ENCODE measurements at places on chromosomes 2 and 18.

- no peak for DNase-seq
Observed at GRCh38 chr18:12256951-12257350, 2.8 kb downstream of the CIDEA start.

GRCh38 chr18:72799106-72799505, 68.7 kb downstream of the NETO1 start:
- no peak for DNase-seq

- no peak for DNase-seq
Observed at GRCh38 chr2:114488841-114489530, 46.5 kb downstream of the DPP10 start.

DNA sequence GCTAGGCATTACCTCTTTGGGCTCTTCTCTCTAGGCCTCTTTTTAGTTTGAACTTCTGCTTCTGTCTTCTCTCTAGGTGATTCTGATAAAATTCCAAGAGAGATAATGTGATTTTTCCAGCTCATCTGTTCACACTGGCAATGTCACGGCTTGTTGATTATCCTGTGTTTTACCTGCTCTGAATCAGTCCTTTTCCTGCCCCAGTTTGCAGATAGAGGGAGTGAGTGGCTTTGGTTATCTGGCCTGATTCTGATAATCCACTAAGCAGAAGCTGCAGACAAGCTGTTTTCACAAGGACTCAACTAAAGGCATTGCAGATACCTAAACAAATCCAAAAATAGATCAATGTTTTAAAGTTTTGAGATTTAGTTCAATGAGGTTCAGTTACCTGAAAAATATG, 111.9 kb downstream of the DCC start:
- DNase-seq, result no peak

DNA sequence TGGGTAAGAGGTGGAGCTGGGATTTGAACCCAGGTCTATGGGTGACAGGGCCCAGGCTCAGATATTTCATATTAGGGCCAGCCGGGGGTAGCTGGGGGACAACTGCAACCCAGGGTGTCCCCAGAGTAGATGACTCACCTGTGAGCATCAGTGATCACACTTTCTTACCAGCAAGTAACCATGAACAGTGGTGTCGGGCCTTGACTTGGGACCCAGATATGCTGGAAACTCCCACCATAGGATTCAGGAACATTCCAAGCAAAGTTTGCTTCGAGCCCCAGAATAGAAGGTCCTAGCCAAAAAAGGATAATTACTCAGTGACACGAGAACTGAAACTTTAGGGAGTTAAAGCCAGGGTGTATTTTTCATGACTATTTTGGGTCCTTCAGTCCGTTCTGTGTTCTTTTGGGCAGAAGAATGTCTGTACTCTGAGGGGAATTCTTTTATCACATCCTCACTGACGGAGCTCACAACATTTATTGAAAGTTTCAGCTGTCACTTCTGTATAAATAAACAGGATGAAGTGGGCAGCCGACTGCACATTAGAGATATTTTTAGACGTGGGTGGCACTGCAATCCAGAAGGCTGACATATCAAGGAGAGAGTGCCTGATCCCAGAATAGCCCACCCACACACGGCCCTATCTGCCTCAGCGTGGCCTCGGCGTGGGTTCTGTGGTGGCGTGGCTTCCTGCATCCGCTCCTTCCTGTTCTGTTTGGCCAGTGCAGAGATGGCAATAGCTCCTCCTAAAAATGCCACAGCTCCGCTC, 45.6 kb downstream of the RAMP1 start:
- DNase-seq, result no peak

GRCh38 chr18:48252525-48252924, 156.7 kb downstream of the ZBTB7C start:
- no peak for DNase-seq

- DNase-seq, result peak; percentile 95
Observed at GRCh38 chr18:34493099-34493544, 217.0 kb upstream of the DTNA start.

GRCh38 chr2:234259440-234259839, 208.9 kb downstream of the SPP2 start:
- DNase-seq, result no peak

DNA sequence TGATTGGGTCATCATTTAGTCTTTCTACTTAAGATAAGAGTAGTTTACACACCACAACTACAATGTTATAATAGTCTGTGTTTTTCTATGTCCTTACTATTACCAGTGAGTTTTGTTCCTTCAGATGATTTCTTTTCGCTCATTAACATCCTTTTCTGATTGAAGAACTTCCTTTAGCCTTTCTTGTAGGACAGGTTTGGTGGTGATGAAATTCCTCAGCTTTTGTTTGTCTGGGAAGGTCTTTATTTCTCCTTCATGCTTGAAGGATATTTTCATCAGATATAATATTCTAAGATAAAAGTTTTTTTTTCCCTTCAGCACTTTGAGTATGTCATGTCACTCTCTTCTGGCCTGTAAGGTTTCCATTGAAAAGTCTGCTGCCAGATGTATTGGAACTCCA, 38.0 kb upstream of the SLC16A14 start:
- DNase-seq, result no peak

GRCh38 chr2:88099798-88100488, 27.9 kb downstream of the FABP1 start:
- DNase-seq, result no peak

DNA sequence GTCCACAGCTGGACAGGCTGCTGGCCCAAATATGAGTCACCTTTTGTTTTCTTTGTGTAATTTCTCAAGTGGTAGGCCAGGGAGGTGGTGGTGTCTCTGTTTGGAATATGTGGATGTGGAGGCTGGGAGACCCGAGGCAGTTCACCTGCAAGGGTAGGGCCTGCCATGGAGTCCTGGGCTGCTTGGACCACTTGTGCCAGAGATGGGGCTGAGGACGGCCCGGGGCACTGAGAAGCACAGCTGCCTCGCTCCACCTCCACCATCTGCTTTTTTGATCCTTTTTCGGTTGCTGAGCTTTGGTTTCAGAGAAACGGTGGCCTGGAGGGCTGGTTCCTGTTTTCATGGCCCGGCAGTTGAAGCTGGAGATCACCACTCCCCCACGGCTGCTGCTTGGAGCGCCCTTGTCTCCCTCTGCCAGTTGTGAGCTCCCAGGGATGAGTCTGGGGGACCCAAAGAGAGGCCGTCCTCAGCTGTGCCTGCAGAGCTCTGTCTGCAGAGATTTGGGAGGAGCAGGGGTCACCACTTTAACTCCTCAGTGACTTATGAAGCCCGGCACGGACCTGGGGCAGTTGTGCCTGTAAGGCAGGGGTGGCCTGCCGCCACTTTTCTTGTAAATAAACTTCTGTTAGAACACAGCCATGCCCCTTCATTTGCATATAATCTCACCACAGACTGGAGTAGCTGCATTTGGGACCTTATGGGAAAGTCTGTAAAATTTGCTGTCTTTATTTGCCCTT, 67.6 kb upstream of the MCFD2 start:
- no peak for DNase-seq

DNA sequence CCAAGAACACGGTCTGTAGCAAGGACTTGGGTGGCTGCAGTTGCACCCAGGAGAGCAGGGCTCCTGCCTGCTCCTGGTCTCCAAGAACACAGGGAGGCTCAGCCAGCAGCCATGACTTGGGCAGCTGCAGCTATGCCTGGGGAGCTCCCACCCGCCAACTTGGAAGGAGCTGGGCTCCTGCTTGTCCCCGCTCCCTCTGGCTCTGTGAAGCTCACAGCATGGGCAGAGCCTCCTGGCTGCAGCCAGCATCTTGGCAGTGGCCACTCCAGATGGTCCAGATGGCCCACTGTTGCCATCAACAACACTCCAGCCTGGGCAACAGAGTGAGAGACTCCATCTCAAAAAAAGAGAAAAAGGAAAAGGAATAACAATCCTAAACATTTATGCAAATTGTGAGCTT, 5.2 kb downstream of the ZSCAN30 start:
- DNase-seq, result no peak

GRCh38 chr18:37565977-37566478, 430 bp upstream of the CELF4 start:
- DNase-seq, result peak; percentile 87

GRCh38 chr18:6830916-6831315, 101.4 kb downstream of the ARHGAP28 start:
- no peak for DNase-seq

DNA sequence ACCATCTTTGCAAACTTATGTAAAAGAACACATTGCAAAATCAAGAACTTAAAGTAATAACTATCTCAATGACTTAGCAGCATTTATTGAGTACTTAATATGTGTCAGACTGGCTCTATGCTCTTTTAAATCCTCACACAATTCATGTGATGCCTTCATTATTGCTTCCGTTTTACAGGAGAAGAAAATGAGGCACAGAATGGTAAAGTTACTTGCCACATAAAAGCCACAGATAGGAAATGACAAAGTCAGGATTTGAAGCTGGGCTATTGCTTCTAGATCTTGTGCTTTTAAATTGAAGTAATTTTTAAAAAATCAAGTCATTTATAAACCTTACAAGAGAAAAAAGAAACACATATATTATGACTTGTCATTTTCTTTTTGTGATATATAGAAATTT, 174.2 kb downstream of the WDR7 start:
- no peak for DNase-seq

- no peak for DNase-seq
Observed at GRCh38 chr18:77100751-77101355, 31.7 kb downstream of the MBP start.

DNA sequence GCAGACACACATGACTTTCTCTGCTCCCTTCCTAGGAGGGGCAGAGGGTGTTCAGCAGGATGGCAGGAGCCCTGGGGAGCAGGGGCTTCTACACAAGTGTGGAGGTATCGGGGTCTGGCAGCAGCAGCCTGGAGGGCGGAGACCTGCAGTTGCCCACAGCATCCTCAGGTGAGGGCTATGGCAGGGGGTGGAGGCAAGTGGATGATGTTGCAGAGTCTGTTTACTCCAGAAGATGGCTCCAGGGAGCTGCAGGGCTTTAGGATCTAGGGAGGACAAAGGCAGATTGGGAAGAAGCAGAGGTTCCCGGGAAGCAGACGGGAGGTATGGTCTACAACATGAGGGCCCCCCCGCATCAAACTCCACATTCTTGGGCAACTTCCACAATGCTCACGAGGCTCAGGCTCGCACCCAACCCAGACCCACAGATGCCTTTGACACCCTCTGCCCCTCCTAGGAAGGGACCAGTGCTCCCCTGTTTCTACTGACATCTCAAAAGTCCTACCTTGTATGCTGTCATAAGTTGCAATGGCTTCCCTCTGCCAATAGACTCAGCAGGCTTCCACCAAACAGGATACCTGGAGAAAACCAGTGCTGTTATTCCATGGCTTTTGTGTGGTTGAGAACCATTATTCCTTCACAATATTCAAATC, 12.0 kb upstream of the ATP6V1C2 start:
- DNase-seq, result peak; percentile 79

GRCh38 chr2:111617299-111618225, 266.4 kb downstream of the ANAPC1 start:
- no peak for DNase-seq

DNA sequence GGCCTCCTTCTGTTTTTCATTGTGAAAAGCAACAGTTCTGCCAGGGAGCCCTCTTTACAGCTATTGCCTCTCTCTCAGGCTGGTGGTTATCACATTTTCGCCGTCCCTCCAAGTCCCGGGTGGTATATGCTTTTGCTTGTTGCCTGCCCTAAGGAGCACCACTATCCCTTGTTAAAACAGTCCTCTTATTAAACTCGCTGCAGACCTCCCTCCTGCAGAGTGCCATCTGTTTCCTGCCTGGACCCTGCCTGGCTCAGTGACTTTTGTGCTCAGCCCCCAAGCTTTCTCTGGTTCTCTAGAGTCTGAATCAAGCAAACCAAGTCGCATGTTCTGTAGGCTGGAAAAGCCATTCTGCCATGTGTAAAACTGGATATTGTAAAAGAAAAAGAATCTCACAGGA, 72.1 kb upstream of the FHL2 start:
- peak; percentile 15 for DNase-seq

DNA sequence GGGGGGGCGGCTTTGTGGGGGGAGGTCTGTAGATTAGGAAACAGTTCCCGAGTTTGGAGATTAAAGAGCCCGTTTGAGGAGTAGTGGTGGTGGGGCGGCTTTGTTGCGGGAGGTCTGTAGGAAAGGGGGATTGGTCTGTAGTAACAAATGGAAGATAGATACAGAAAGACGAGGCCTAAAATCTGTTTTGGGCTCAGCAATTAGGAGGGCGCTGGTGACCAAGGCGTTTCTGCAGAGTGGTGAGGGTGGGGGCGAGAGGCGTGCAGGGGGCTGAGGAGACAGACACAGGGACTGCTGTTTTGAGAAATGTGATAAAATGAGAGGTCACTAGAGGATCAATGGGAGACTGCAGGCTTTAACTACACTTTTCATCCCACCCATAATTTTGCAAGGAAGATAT, 1.6 kb upstream of the ADNP2 start:
- no peak for DNase-seq

- DNase-seq, result no peak
Observed at GRCh38 chr2:156896294-156896693, 361.2 kb upstream of the GALNT5 start.

GRCh38 chr2:25170888-25171287, 2.5 kb upstream of the POMC start:
- no peak for DNase-seq

DNA sequence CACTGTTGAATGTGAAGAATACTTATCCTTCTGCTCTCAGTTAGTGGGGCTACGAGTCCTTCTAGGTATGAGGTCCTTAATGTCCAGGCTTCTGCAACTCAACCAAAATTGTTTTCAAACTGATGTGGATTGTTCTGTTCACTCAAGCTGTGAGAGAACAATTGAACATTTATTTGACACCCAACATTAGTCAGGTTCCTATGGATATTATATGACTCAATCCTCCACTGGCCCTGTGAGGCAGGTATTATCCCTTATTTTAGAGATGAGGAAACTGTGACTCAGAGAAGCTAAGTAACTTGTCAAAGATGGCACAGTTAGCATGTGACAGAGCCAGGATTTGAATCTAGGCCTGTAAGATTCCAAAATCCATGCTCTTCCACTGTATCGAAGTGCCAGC, 1.2 kb upstream of the LYG2 start:
- DNase-seq, result no peak

- DNase-seq, result no peak
Observed at GRCh38 chr2:49224426-49225010, 70.2 kb upstream of the FSHR start.

- DNase-seq, result no peak
Observed at GRCh38 chr2:239729681-239730566, 295.2 kb downstream of the NDUFA10 start.
